ENCODE measurements at places on chromosomes 7 and 10.

DNA sequence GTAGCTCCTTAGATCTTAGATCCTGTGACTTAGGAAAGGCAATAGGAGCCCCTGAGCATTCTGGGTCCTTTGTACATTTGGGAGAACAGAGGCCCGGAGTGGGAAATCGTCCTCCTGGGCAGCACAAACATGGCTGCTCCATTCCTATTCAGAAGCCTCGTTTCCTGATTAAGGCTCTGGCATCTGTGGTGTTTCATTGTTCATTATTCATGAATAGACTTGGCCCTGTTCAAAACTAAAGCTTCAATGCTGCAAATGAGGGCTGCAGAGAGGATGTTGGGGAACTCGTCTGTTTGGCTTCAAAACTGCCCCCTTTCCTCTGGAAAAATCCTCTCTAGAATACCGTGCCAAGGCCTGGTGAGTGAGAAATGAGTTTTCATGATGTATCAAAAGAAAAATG, 3.4 kb upstream of the HTRA1 start:
- DNase-seq = no peak

DNA sequence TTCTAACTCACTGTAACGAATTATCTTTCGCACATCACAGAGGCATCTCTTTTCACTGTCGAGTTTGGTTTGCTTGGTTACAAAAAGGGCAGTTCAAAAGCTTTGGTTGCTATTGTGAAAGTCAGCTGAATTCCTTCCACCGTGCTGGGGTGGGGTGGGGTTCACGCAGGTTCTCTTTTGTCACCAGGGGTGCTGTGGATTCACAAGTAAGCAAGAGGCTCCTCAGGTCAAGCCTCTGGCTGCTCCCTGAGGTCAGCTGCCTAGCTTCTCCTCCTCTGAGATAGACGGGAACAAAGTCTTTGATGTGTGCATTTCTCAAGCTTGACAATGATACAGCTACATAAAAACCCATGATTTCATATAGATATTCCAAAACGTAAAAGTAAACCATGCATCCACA, 47.7 kb downstream of the EGFR start:
- no peak for DNase-seq

DNA sequence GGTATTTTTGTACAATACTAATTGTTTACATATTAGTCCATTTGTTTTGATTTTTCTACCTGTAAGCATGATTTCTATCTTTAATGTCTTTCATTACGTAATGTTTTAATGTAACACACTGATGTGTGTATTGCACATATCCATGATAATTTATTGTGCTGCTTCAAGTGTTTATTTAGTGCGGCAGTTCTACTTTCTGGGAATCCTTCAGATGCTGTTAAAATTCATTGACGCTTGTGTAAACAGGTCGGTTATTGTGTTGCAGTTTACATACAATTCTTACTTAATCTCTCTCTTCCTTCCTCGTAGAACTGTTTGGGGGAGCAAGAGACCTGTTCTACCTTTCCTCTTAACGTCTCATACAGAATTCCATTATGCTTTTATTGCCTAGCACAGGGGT, 6.9 kb downstream of the TMEM60 start:
- DNase-seq = no peak

DNA sequence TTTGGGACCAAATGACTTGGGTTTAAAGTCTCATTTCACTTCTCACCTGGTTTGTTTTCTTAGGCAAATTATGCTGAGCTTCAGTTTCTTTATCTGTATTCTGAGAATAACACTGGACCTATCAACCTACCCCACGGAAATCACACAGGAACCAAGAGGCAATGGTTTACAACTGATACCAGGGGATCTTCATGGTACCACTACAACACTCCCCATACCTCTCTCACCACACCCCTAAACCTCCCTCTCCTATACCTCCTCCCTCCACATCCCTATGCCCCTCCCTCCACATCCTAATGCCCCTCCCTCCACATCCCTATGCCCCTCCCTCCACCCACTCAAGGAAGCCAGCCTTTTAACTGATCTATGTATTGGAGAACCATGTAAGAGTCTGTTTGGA, 9.9 kb downstream of the FAM204A start:
- no peak for DNase-seq

DNA sequence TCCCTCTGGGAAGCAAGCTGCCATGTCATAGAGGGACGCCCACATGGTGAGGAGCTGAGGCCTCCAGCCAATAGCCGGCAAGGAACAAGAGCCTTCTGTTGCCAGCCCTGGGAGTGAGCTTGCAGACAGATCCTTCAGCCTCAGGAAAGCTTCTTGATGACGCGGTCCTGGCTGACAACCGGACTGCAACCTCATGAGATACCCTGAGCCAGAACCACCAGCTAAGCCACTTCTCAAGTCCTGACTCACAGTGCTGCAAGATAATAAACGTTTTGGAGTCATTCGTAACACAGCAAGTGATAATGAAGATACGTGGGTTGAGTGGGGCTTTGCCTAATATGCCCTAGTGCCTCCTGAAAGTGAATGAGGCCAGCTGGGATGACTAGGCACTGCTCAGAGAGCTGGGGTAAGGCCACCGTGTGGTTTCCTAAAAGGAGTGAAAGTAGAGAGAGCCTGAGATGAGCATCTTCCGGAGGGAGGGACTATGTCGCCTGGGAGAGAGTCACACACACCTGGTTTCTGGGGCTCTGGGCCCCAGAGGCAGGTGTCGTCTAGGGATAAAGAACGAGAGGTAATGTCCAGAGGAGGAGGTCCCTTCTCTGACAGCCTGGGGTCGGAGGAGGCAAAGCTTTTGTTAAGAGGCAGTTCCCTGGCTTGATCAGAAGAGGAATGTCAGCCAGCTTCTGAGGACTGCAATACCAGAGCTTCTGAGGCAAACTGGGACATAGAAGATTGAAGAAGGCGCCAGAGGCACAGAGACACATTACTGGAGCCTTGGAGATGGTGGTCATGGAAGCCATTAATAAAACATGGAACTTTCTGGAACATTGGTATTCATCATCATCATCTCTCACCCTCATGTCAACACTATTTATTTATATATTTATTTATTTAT, 53.6 kb downstream of the PYROXD2 start:
- no peak for DNase-seq

DNA sequence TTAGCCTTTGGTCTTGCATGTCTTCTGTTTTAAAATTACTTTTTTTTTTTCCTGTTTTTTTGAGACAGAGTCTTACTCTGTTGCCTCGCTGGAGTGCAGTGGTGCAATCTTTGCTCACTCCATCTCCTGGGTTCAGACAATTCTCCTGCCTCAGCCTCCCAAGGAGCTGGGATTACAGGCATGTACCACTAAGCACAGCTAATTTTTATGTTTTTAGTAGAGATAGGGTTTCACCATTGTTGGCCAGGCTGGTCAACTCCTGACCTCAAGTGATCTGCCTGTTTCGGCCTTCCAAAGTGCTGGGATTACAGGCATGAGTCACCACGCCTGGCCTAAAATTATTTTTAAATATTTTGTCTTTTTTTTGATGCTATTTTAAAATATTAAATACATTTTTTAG, 38.5 kb downstream of the MLLT10 start:
- no peak for DNase-seq

DNA sequence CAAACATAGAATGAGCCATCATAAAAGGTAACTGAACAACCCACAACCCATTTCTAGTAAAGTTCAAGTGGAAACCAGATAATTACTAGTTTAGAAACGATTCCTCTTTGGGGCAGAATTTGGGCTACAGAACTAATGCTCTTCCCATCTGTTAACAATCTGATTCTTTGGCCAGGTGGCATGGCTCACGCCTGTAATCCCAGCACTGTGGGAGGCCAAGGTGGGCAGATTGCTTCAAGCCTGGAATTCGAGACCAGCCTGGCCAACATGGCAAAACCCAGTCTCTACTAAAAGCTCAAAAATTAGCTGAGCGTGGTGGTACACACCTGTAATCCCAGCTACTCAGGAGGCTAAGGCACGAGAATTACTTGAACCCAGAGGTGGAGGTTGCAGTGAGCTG, 18.5 kb downstream of the CYP51A1 start:
- DNase-seq = no peak

DNA sequence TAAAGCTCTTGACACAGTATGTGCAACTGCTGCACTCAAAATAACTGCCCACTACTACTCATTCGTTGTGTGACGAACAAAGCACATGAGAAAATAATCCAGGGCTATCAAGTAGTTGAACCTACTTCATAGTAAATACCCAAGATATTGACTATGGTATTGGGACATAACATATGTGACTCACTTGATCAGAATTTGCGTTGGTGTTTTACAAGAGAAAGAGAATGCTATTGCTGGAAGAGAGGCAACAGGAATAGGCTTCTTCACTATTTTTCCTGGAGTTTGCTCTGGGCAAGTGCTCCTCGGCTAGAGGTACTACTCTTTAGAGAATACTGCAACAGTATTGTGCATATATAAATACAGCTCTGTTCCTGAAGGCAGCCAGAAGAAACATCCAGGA, 2.5 kb downstream of the DGKB start:
- no peak for DNase-seq

DNA sequence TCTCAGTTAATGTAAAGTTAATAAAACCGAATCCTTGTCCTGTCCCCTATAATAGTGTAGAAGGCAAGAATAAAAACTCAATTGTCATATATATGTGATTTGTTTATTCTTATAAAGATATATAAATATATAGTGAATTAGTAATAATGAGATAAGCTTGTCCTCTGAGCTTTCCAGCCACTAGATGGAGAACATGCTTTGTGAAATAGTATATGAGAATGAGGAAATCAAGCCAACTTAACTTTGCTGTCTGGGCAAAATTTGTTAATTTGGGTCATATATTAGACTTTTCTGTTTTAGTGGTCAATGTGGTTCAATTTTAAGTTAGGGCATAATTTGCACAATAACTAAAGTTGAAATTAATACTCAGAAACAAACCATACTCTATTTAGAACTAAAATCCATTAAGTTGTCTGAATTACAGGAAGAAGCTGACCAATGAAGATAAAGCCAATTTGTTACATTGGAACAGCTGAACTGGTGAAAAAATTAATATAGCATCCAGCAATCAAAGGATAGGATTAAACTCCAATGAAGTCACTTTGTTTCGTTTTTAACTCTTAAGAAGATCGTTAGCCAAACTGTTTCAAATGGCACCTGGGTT, 595.0 kb downstream of the ARL4A start:
- no peak for DNase-seq

- no peak for DNase-seq
Observed at GRCh38 chr10:80739963-80740715, 202.4 kb downstream of the SH2D4B start.

- DNase-seq = no peak
Observed at GRCh38 chr7:28114056-28114455, 66.5 kb downstream of the JAZF1 start.

DNA sequence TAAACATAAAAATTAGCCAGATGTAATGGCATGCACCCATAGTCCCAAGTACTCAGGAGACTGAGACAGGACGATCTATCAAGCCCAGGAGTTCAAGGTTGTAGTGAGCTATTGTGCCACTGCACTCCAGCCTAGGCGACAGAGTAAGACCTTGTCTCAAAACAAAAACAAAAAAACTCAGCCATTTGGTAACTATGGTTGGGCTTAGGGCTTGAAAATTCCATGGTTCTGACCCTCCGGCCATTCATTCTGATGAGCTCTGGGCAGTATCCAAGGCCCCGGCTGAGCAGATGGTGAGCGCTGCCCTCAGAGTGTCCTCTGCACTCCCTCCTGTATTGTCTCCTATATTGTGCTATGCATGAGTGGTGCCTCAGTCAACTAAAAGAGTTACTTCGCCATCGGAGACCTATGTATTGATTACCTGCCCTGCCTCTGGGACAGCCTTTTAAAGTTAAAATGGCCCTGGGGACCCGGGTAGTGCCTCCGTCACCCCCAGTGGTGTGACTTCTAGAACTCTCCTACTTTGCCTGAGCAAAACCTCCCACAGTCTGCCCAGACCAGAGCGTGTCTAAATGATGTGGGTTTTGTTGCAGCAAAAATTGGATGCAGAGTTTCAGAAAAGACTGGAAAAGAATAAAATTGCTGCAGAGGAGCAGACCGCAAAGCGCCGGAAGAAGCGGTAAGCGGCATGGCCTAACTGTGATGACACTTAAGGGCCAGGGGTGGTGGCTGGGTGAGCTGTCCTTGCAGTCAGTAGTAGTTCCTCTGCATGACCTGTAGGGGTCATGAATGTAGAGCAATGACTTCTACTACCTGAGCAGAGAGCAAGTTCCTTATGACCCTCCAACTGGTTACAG, 8.1 kb downstream of the PRKRIP1 start:
- no peak for DNase-seq

DNA sequence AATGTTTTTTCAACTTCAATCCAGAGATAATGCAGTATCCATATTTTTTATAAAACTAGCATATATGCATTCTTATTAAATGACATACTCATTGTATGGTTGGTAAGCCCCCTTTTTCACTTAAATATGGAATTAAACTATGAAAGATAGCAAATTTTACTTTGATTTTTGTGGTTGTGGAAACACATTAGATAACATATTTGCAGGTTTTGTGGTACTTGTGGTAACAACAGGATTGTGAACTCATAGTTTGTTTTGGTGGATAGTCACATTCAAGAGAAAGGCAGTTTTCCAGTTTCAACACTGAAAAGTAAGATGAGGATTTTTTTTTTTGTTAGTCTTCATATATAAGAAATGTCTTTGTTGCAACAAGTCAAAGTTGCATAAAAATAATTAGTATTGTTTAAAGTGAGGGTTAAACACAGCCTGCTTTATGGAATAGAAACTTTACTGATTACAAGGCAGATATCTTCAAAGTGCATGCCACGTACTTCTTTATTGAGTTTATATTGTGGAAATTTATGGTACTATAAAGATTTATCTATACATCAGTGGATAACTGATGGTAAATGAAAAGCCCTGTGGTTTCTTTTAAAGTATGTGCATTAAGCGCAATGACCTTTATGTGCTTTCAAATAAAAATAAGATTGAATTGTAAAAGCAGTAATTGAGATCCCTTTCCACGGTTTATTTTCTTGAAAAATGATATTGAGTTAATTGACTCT, 39.7 kb upstream of the SEMA3D start:
- no peak for DNase-seq

DNA sequence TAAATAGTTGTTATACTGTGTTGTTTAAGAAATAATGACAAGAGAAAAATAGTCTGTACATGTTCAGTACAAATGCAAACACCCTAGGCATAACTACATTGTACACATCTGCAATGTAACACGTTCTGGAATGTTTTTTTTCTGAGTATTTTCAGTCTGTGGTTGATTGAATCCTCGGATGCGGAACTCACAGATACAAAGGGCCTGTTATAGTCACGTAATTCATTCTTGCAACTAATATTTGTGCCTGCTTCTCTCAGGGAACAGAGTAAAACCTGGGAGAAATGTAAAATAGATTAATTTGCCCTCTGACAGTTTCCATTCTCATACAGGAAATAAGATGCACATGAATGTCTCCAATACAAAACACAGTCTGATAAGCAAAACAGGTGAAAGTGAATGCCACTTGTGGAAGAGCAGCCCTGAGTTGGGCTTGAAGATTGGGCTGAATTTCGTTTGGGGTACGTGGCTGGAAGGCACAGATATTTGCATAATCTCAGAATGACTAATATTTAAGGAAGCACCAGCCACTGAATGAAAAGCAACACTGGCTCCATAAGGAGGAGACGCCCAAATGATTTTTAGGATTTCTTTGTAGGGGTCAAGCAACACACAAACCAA, 19.1 kb downstream of the DENND2A start:
- DNase-seq = no peak
